ENCODE measurements at places on chromosomes 4 and X.

- DNase-seq: no peak
These were observed 4.5 kb upstream of the DCAF12L1 start for GRCh38 chrX:126557151-126557550.

- DNase-seq: peak; percentile 23
These were observed 321 bp upstream of the HPRT1 start for GRCh38 chrX:134459683-134460004.

DNA sequence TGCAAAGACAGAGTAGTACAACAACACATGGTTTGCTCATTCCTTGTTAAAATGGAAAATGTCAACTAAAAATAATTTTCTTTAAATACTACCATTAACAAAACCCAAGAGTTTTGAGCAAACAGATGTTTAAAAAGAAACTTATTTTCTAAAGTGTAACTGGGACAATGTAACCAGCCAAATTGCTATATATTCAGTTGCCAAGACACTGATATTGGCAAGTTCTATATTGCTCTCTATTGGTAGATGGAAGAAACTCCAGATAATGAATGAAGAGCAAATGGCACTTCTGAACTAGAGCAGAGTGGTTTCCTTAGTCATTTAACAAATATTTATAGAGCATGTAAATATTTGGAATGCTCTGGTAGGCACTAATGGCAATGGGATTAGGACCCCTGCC, 966.2 kb downstream of the RPA4 start:
- DNase-seq: no peak

DNA sequence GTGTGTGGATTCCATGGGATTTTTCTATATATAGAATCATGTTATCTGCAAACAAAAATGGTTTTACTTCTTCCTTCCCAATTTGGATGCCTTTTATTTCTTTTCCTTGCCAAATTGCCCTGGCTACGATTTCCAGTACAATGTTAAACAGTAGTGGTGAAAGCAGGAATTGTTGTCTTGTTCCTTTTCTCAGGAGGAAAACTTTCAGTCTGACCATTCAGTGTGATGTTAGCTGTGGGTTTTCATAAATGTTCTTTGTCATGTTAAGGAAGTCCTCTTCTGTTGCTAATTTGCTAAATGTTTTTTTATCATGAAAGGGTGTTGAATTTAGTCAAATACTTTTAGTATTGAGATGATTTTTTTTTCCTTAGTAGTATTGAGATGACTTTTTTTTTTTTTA, 10.9 kb downstream of the SAP30 start:
- DNase-seq: peak; percentile 45

GRCh38 chrX:3263681-3264126, 82.7 kb downstream of the MXRA5 start:
- no peak for DNase-seq

- no peak for DNase-seq
These were observed 80.9 kb upstream of the MTM1 start for GRCh38 chrX:150487369-150488094.

DNA sequence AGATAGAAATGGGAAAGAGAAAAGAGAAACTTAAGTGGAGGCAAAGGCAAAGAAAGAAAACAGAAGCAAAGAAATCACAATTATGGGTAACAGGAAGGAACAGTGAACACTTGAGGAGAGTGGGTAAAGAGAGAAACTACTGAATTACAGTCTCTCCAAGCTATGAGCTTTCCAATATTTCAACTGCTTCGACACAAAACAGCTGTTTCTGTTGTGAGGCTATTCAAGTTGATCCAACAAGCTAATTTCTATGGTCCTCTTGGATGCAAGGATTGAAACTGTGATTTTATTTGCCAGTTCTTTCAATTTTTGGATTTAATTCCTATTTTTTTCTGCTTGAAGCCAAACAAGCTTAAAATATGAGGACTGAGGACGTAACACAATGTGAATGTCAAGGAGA, 80.5 kb upstream of the ADGRA3 start:
- DNase-seq: no peak

DNA sequence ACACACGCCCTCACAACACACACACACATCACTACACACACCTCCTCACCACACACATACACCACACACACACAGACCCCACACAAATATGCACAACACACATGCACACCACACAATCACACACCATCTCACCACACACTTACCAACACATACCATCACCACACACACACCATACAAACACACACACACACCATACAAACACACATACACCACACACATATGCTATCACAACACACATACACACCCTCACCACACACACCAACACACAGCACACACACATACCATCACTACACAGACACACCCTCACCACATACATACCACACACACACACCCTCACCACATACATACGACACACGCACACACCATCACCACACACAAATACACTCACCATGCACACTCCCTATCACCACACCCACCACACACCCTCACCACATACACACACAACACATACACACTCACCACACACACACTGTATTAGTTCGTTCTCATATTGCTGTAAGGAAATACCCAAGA, 107.0 kb downstream of the DCTD start:
- DNase-seq: no peak

- DNase-seq: no peak
These were observed 71.1 kb downstream of the BMPR1B start for GRCh38 chr4:94828882-94829281.

DNA sequence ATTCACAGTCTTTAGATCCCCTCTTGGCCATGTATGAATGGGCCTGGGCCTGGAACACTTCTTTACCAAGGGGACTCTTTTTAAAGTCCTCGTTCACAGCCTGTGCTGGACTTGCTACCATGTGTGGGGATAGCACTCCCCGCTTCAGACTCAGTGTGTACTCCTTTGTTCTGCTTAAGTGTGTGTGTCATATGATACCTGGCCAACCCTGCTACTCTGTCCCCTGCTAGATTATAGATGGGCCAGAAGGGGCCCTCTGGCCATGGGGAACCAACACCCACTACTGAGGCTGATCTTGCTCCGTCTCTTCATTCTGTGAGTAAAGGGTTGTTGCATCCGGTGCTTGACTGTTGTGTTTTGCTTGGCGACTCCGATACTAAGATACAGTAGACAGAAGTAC, 8.0 kb downstream of the CCDC110 start:
- DNase-seq: no peak

GRCh38 chr4:118173956-118174725, 139.9 kb downstream of the NDST3 start:
- peak; percentile 73 for DNase-seq

GRCh38 chr4:83889802-83890201, 353.9 kb downstream of the GPAT3 start:
- peak; percentile 44 for DNase-seq

DNA sequence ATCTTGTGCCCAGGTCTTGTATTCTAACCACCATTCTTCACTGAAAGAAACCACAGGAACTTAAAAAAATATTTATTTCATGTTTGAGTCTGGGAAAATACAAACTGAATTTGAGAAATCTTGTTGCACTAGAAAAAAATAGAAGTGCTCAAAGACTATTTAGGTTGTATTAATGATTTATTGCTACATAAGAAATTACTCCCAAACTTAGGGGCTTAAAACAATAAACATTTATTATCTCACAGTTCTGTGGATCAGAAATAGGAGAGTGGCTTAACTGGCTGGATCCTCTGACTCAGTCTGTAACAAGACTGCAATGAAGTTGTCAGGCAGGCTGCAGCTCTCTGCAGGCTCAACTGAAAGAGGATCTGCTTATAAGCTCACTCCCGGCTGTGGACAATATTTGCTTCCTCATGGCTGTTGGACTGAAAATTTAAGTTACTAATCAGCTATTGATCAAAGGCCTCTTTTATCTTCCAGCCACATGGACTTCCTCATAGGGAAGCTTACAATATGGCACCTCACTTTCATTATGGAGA, 295.4 kb upstream of the FAM241A start:
- DNase-seq: no peak

DNA sequence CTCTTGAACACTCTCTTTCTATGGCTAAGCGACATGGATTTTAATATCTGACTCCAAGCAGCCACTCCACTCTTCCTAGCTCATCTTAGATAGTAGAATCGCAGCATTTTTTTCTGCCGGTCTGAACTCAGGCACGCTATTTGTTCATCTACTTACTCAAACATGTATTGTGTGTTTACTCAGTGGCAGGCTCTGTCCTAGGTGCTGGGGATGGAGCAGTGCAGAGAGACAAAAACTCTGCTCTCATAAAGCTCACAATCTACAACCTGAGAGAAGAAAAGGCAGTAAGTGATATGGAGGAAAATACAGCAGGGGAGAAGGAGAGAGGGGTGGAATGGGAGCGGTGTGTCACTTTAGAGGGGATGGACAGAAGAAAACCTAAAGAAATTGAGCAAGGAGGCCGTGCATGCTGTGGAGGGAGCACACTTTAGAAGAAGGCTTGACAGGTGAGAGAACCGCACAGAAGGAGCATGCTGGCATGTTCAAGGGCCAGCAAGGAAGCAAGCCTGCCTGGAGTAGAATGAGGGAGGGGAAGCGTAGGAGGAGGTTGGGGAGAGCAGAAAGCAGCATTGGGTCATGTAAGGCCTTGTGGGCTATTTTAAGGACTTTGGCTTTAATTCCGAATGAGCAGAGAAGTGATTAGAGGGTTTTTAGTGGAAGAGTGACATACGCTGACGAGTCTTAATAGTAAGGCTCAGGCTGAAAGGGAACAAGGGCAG, 132.0 kb downstream of the ANK2 start:
- no peak for DNase-seq

DNA sequence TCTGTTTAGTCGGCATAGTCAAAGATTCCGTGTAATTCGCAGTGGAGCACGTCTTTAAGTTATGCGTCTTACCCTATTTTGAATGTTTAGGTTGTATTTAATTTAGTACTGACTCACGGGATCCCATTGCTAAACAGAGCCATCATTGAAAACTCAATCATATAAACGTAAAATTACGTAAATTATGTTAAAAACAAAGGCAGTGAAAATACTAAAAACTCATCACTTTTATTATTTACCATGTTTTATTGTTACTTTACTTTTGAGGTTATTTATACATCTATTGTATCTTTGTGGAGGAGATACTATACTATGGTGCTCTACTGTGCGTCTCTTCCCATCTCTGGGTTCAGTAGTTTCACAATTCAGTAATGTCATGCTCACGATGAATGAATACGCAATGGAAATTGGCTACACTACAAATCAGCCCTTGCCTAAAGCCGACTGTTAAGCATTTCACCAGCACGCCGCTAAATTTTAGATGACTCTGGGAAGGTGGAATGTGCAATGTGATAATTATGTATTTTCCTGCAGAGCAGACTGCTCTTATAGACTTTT, 944 bp downstream of the FUNDC2 start:
- peak; percentile 89 for DNase-seq

DNA sequence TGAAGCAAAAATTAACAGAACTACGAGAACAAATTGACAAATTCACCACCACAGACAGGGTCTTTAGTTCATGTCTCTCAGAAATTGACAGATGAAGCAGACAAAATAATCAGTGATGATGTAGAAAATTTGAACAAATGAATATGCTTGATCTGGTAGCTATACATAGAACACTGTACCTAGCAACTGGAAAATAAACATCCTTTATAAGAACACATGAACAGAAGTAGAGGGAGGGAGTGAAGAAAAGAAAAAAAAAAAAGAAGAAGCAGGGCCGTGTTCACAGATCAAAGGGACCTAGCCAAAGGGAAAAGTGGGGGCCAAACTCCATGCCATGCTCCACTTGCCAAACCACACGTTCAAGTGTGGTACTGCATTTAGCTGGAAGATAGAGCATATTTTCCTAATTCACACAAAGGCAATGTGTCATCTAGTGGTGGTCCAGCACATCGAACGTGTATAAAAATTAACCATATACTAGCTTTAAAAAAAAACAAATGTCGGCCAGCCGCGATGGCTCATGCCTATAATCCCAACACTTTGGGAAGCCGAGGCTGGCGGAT, 5.6 kb upstream of the THOC2 start:
- DNase-seq: no peak

DNA sequence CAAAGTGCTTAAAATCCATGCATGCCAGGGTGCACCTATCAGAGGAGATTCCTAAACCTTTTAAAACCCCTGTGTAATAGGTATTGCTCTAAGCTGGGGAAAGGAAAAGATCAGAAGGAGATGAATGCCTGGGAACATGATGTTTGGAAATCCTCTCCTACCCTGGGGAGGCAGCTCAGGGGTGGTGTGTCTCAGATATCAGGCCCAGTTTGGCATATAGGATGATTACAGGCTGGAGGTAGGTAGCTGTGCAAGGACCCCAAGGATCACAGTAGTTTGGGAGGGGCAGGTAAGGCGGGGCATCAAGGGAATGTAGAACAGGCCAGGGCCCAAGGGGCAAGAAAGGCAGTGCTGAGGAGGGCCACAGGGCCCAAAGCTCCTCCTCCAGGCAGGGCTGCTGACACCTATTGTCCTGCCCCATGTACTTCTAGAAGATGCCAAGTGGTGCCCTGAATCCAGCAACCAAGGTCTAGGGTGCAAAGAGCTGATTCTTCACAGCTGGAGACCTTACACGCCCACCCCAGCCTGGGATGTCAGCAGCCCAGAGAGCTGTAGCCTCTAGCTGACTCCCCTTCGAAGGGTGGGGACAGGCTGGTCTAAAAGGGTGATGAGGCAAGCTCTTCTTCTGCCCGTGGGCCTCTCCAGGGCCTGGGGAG, 17.6 kb downstream of the SASH3 start:
- DNase-seq: no peak

DNA sequence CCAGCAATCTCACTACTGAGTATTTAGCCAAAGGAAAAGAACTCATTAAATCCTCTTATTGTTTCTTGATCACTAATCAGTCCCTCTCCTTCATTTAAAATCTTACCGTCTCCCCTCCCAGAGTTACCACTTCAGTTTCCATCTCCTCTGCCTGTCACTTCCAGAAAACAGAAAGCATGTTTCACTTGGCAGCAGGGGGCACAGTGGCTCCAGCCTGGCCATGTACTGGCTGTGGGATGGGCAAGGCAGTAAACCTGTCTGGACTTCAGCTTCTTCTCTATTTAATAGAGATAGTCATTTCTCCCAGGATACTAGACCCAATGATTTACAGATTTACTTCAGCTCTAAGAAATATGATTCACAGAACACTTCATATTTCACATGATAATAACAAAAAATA, 63.2 kb downstream of the CD40LG start:
- DNase-seq: peak; percentile 50

DNA sequence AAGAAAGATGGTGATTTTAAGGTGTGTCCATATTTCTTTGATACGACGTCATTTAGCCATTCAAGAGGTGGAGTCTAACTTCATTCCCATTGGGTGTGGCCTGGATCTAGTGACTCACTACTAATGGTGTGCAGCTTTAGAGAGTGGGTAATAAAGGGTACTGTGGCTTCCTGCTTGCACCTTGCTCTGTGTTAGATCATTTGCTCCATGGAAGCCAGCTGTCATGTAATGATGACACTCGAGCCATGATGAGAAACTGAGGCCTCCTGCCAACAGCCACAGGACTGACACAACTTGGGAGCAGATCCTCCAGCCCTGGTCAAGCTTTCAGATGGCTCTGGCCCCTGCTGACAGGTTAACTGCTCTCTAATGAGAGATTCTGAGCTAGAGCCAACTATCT, 82.0 kb downstream of the UNC5C start:
- DNase-seq: no peak

- DNase-seq: no peak
These were observed 152.8 kb upstream of the CXorf51A start for GRCh38 chrX:146967306-146967705.
